Mesothelial cell of epicardium (in vitro differentiated cells): ENCODE measurements at places on chromosomes 4 and X.
A peak's percentile ranks its signal among the peaks of the same experiment; 100 is the strongest.

- no peaks in the 10 kb centered on the region for H3K27me3 ChIP-seq
- H3K27ac ChIP-seq, result peak overlapping the region; percentile 67
- H3K4me1 ChIP-seq, result peaks cover 50% of the 10 kb centered on the region
- peaks cover 7% of the 10 kb centered on the region for H3K36me3 ChIP-seq
- DNase-seq, result no peak
- no peak overlapping the region for H3K4me3 ChIP-seq
These were observed 631.6 kb downstream of the SPRY1 start for GRCh38 chr4:124028182-124028581.

GRCh38 chr4:119829326-119829725 lies 200.7 kb upstream of the PDE5A start:
- H3K27ac ChIP-seq, result no peak overlapping the region
- no peaks in the 10 kb centered on the region for H3K36me3 ChIP-seq
- no peak overlapping the region for H3K4me3 ChIP-seq
- no peaks in the 10 kb centered on the region for H3K27me3 ChIP-seq
- no peak for DNase-seq

- no peak for DNase-seq
- peaks cover 7% of the 10 kb centered on the region for H3K36me3 ChIP-seq
- peaks cover 16% of the 10 kb centered on the region for H3K4me1 ChIP-seq
- H3K27me3 ChIP-seq, result no peaks in the 10 kb centered on the region
- no peak overlapping the region for H3K4me3 ChIP-seq
These were observed 17.5 kb downstream of the TRAPPC2 start for GRCh38 chrX:13716905-13717304.

DNA sequence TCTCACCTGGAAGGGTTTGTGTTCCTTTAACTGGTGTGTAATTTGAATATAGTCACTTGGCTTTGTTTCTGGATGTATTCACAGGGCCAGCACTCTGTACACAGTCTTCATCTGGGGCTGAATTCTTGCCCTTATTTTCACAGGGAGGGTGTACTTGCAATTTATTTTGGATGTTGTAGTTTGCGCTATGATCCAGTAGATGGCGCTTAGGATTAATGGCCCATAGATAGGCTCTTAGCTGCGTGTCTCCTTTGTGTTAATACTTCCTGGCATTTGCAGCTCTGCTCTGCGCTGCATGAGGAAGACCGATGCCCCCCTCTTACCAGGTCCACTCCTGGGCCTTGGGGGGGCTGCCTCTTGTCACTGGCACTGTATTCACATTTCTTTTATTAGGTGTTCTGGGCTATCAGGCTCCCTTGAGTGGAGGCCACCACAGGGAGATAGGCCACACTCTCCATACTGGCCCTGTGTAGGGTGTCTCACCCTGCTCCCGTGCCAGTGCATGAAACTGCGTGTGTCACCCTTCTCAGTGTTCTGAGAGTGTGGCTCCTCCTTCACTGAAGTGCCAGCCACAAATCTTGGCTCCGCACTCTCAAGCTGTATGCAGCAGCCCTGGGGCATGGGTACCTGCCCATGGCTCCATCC lies 562.2 kb downstream of the ZIC3 start:
- peaks cover 2% of the 10 kb centered on the region for H3K4me1 ChIP-seq
- H3K36me3 ChIP-seq, result no peaks in the 10 kb centered on the region
- H3K27ac ChIP-seq, result no peak overlapping the region
- H3K4me3 ChIP-seq, result no peak overlapping the region
- DNase-seq, result no peak

- no peaks in the 10 kb centered on the region for H3K36me3 ChIP-seq
- no peaks in the 10 kb centered on the region for H3K27me3 ChIP-seq
- no peak overlapping the region for H3K4me3 ChIP-seq
- no peak for DNase-seq
- no peaks in the 10 kb centered on the region for H3K4me1 ChIP-seq
- H3K27ac ChIP-seq, result no peak overlapping the region
These were observed 1670.4 kb upstream of the AGA start for GRCh38 chr4:179112441-179113170.

DNA sequence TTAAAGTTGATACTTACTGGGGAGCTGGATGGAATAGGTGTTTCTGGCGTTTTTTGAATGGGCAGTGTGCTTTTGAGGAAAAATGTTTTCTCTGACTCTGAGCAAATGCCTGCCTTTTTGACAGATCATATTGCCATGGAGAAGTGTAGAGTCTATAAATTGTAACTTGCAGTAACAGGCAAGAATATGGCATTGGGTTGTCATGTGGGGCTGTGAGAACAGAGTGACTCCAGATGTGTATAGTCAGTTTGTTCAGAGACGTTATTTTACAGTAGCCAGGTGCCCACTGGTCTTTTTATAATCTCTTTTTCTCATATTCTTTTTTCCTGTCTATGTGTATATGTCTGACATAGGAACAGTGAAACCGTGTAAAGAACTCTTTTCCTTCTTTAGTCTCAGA lies 40.8 kb downstream of the RAPGEF2 start:
- H3K27me3 ChIP-seq, result no peaks in the 10 kb centered on the region
- H3K4me1 ChIP-seq, result peaks cover 32% of the 10 kb centered on the region
- H3K36me3 ChIP-seq, result no peaks in the 10 kb centered on the region
- H3K4me3 ChIP-seq, result no peak overlapping the region
- peak overlapping the region; percentile 44 for H3K27ac ChIP-seq

GRCh38 chrX:147917700-147918695 lies 6.3 kb downstream of the FMR1 start:
- H3K27ac ChIP-seq, result peak overlapping the region; percentile 40
- H3K4me1 ChIP-seq, result peaks cover 60% of the 10 kb centered on the region
- H3K4me3 ChIP-seq, result no peak overlapping the region
- no peaks in the 10 kb centered on the region for H3K27me3 ChIP-seq
- no peak for DNase-seq
- H3K36me3 ChIP-seq, result no peaks in the 10 kb centered on the region

DNA sequence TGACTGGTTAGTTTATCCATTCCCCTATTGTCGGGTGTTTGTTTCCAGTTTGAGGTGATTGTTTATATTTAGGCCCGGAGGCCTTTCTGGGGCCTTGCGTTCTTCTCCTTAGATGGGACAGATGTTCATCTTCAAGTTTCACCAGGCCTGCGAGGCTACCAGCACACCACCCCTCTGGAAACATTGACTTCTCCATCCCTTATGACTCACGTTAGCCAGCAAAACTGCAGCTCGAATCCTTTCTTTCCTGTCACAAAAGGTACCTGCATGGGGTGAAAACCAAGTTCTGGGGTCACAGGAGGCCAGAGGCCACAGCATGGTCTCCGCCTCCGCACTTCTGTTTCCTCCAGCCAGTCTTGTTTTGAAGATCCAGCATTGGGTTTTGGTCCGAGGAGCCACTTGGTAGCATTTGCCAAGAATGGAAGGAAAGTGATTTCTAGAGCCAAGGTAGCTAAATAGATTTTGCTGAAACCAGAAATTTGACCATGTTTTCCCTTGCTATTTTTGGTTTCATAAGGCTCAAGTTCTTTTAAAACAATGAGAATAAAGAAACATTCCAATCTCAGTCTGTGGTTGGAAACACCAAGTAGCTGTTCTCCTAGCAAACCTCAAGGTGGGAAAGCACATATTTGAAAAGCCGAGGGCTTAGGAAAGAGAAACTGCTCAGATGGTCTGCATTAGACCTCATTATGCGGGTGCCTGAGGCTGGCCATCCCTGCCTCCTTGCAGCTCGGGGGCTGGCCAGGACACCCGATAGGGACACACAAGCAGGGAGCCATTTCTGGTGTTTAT lies 5.6 kb downstream of the NYX start:
- H3K4me1 ChIP-seq, result peaks cover 12% of the 10 kb centered on the region
- no peak overlapping the region for H3K4me3 ChIP-seq
- H3K36me3 ChIP-seq, result peaks cover 1% of the 10 kb centered on the region
- no peak overlapping the region for H3K27ac ChIP-seq

DNA sequence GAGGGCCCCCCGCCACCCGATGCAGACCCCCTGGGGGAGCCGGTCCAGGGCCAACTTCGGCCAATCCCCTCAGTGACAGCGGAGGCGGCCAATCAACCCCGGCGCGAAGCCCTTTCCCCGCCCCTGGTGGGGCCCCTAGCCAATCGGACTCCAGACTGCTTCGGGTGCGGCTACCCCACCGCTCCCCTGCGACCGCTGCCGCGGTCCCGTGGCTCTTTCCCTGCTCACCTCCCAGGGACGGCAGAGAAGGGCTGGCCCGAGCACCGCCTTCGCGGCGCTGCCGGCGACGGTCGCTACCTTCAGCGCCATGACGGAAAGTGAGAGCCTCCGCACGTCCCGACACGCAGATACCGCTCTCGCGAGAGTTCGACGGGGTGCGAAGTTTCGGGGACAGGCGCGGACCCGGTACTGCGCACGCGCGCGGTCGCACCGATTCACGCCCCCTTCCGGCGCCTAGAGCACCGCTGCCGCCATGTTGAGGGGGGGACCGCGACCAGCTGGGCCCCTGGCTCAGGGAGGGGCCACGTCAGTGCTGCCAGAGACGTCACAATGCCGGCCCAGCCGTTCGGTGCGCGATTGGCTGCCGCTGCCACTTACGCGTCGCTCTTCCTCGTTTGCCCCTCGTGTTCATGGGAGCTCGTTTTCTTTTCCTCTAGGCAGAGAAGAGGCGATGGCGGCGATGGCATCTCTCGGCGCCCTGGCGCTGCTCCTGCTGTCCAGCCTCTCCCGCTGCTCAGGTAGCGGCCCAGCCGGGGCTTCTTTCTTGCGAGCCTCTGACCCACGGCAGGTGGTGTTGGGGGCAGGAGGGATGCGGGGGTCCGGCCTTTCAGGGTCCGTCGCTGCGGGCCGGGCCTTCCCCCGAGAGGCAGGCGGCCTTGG lies at the start of the genes IDH3G and SSR4:
TSS of gene IDH3G (minus strand) at position 358 of the 879 bp plus-strand sequence. CDS start at position 309, 49 bp downstream.
TSS of gene SSR4 (plus strand) at position 651 of the 879 bp plus-strand sequence. CDS start at position 671, 20 bp downstream.
- no peaks in the 10 kb centered on the region for H3K27me3 ChIP-seq
- H3K27ac ChIP-seq, result peak within 1 kb of the TSS; percentile 97
- H3K4me3 ChIP-seq, result peak within 1 kb of the TSS; percentile 89
- H3K4me1 ChIP-seq, result peaks cover 20% of the 10 kb centered on the region
- peak; percentile 85 for DNase-seq
- H3K36me3 ChIP-seq, result peaks cover 3% of the 10 kb centered on the region

DNA sequence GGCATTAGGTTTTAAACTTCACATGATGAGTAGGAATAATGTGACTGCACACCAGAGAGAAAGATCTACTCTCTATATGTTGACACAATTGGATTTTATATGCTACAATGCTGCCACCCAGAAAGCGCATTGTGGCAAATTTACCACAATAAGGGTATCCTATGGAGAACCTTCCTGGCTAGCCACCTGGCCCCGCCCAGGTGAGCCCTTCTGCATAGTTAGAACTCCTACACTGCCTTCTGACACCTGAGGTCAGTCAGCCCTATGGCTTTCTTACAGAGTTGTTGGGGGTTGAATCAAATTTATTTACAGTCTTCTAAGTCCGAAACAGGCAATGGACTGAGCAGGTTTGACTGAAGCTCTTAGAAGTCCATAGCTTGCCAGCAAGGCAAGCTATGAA lies 153.8 kb upstream of the S100G start:
- no peaks in the 10 kb centered on the region for H3K27me3 ChIP-seq
- DNase-seq, result no peak
- no peaks in the 10 kb centered on the region for H3K4me1 ChIP-seq
- peaks cover 2% of the 10 kb centered on the region for H3K36me3 ChIP-seq
- H3K27ac ChIP-seq, result no peak overlapping the region

- no peak overlapping the region for H3K27ac ChIP-seq
- no peaks in the 10 kb centered on the region for H3K36me3 ChIP-seq
- no peak overlapping the region for H3K4me3 ChIP-seq
These were observed 73.0 kb downstream of the USP46 start for GRCh38 chr4:52586069-52586468.

GRCh38 chr4:20860878-20861277 lies 160.6 kb downstream of the PACRGL start:
- H3K27me3 ChIP-seq, result no peaks in the 10 kb centered on the region
- H3K4me3 ChIP-seq, result no peak overlapping the region
- no peak overlapping the region for H3K27ac ChIP-seq
- DNase-seq, result no peak

- DNase-seq, result no peak
- H3K4me3 ChIP-seq, result no peak overlapping the region
- no peak overlapping the region for H3K27ac ChIP-seq
- no peaks in the 10 kb centered on the region for H3K4me1 ChIP-seq
- no peaks in the 10 kb centered on the region for H3K27me3 ChIP-seq
These were observed 4.7 kb downstream of the TLR8 start for GRCh38 chrX:12911122-12911470.

GRCh38 chrX:139930916-139931645 lies 1.8 kb downstream of the ATP11C start:
- DNase-seq, result no peak
- H3K4me3 ChIP-seq, result peak overlapping the region; percentile 74
- peak overlapping the region; percentile 50 for H3K27ac ChIP-seq
- H3K27me3 ChIP-seq, result no peaks in the 10 kb centered on the region
- no peaks in the 10 kb centered on the region for H3K36me3 ChIP-seq

DNA sequence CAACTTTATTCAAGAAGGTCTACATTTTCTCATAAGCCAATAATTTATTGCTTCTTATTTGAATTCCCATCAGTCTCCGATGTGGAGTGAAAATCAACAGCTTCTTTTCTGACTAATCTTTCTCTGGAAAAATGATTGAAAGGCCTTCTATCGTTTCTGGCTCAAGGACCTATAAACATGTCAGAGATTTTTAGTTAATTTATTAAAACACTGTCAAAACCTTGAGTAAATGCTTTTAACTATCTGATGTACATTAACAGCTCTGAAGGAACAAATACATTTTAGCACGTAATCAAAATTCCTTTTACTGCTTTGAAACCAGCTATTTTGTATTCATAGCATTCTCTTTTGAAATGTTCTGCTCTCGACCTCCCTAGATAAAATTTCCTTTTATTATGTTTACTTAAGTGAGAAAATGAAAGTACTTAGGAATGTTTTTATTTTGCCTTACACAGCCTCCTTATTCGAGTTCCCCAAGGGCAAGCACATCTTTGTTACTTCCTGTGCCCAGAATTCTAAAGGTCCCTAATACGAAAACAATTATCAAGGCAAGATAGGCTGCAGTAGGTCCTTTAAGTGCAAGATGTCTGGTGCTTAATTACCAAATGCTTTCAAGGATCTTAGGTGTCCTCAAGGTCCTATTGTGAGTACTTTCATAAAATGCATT lies 3.1 kb upstream of the ZFX start:
- peak overlapping the region; percentile 100 for H3K27ac ChIP-seq
- peak overlapping the region; percentile 43 for H3K4me3 ChIP-seq
- no peaks in the 10 kb centered on the region for H3K36me3 ChIP-seq
- DNase-seq, result no peak

- no peaks in the 10 kb centered on the region for H3K4me1 ChIP-seq
- DNase-seq, result no peak
- H3K4me3 ChIP-seq, result no peak overlapping the region
- H3K27me3 ChIP-seq, result no peaks in the 10 kb centered on the region
These were observed 75.8 kb upstream of the IL13RA2 start for GRCh38 chrX:115093191-115093590.

- no peak overlapping the region for H3K4me3 ChIP-seq
- H3K27ac ChIP-seq, result peak overlapping the region; percentile 3
- DNase-seq, result peak; percentile 34
- peaks cover 7% of the 10 kb centered on the region for H3K4me1 ChIP-seq
- H3K36me3 ChIP-seq, result peaks cover 77% of the 10 kb centered on the region
These were observed 61.7 kb downstream of the EVC start for GRCh38 chr4:5772528-5773270.

GRCh38 chrX:130878350-130879341 lies 24.4 kb downstream of the ENOX2 start:
- no peak overlapping the region for H3K4me3 ChIP-seq
- peaks cover 5% of the 10 kb centered on the region for H3K36me3 ChIP-seq
- no peak overlapping the region for H3K27ac ChIP-seq
- no peaks in the 10 kb centered on the region for H3K27me3 ChIP-seq
- peaks cover 2% of the 10 kb centered on the region for H3K4me1 ChIP-seq

- peaks cover 4% of the 10 kb centered on the region for H3K4me1 ChIP-seq
- H3K4me3 ChIP-seq, result no peak overlapping the region
- no peaks in the 10 kb centered on the region for H3K36me3 ChIP-seq
These were observed 3.5 kb downstream of the HGFAC start for GRCh38 chr4:3445111-3445820.

GRCh38 chrX:53323196-53323595 lies 41.8 kb upstream of the IQSEC2 start:
- no peak overlapping the region for H3K27ac ChIP-seq
- no peak overlapping the region for H3K4me3 ChIP-seq
- H3K4me1 ChIP-seq, result peaks cover 34% of the 10 kb centered on the region
